G401 (cell line): ENCODE measurements at places on chromosomes 3 and 15. TPM values are rescaled to one million over a fixed set of nuclear protein-coding genes. Genes with fewer than 3 reads are reported as not detected.

The INSYN1 gene
- total RNA-seq: 22.2 and 28.4 TPM in 2 replicates

The FBXO40 gene
- not detected in 2 replicates for total RNA-seq

The TMEM212 gene
- not detected in 2 replicates for total RNA-seq

The CPLX3 gene
- total RNA-seq: not detected in 2 replicates

The MINAR1 gene
- 0.20 and 0.31 TPM in 2 replicates for total RNA-seq

The C3orf33 gene
- 1.6 and 1.8 TPM in 2 replicates for total RNA-seq

The GLDN gene
- total RNA-seq: not detected in 2 replicates

The TRIM42 gene
- not detected in 2 replicates for total RNA-seq

The MIX23 gene
- total RNA-seq: 72.6 and 93.7 TPM in 2 replicates

The GUCA1C gene
- total RNA-seq: not detected in 2 replicates

The PLOD2 gene
- total RNA-seq: 0.17 TPM in 1 of 2 replicates, not detected in the other

The SUCNR1 gene
- 0.03 TPM in 1 of 2 replicates, not detected in the other for total RNA-seq

The PLD1 gene
- total RNA-seq: not detected in 2 replicates

The ADCY5 gene
- 0.07 and 5.5 TPM in 2 replicates for total RNA-seq

The ATP13A5 gene
- not detected in 2 replicates for total RNA-seq

The ADPRH gene
- total RNA-seq: not detected in 2 replicates

The UBAP1L gene
- total RNA-seq: 0.24 and 0.25 TPM in 2 replicates

The CLDN16 gene
- not detected in 2 replicates for total RNA-seq

The ZPLD1 gene
- not detected in 2 replicates for total RNA-seq

The GOLGA6A gene
- not detected in 2 replicates for total RNA-seq

The CYP11A1 gene
- total RNA-seq: not detected in 2 replicates

The PRTG gene
- 35.5 and 45.9 TPM in 2 replicates for total RNA-seq

The CELF6 gene
- 0.07 and 0.18 TPM in 2 replicates for total RNA-seq

The LOXL1 gene
- 77.4 and 117 TPM in 2 replicates for total RNA-seq

The BDH1 gene
- total RNA-seq: 0.31 TPM in 1 of 2 replicates, not detected in the other

The CIDEC gene
- total RNA-seq: not detected in 2 replicates
